Right lung (tissue), 10 donors: ENCODE measurements at places on chromosomes 16 and 17.

GRCh38 chr17:49527927-49528651 lies 33.0 kb downstream of the NGFR start:
- DNase-seq = no peak

DNA sequence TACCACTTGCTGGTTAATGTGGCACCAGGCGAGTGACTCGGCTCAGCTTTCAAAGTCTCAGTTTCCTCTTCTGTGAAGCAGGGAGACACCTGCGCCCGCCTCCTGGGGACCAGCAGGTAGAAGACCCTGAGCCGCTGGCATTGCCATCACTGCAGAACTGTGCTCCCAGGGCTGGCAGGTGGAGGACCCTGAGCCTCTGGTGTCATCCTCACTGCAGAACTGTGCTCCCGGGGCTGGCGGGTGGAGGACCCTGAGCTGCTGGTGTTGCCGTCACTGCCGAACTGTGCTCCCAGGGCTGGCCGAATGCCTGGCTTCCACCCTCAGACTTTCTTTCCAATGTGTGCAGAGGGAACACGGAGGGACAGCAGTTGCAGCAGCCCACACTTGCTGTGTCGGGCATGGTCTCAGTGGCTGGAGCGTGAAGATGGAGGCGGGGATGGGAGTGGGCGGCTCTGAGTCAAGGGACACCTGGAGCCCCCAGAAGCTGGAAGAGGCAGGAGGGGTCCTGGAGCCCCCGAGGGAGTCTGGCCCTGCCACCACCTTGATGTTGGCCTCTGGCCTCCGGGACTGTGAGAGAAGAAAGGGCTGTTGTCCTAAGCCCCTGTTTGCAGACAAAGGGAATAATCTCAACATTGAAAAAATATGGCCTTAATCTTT lies 75.8 kb upstream of the METTL9 start:
- no peak for DNase-seq

DNA sequence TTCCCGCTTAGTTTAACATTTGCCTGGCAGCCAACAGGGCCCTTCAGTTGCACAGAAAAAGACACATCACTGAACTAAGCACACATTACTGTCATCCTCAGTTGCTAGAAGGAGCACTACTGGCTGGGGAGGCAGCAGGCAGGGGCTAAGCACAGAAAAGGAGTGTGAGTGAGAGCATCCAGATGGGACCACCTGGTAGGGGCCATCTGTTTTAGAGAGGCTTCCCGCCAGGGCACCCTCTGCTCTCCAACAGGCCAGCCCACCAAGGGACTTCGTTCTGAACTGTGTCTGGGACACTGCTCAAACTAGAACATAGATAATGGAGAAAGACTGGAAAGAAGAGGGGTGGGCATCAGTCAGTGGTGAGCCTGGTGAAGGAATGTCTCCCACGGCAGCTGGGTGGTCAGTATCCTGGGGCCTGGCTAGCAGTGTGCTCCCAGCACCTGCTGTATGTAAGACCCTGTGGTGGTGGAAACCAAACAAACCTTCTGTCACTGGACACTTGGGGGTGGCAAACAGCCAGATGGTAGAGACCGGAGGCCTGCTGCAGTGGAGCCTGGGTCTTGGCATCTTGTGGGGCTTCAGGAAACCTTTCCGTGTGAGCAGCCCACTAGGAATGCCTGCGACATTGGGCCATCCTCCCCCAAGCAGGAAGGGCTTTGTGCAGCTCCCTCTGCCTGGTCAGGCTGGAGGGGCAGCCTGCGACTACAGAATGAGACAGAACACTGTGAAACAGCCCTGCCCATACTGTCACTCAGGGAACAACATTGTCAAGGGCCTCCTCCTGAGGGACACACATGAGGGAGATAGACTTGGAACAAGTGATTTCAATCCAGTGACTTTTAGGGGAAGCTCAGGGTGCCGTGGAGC lies 12.8 kb upstream of the RANGRF start:
- no peak for DNase-seq

DNA sequence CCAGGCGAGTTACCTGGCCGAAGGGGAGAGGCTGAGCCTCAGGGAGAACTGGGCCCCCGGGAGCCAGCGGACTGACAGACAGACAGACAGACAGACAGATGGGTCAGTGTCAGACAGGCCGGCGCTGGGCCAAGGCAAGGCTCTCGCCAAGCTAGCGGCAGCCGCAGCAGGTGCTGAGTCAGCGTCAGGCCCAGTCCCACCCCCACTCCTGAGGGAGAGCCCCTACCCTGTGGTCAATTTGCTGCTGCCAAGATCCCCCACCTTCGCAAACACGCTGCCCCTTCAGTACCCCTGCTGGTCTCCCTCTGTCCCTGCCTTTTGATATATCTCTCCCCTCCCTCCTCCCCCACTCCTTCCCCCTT lies 1.5 kb downstream of the FGF11 start:
- no peak for DNase-seq

- DNase-seq = no peak
These were observed 98.3 kb downstream of the MSI2 start for GRCh38 chr17:57354673-57355072.

DNA sequence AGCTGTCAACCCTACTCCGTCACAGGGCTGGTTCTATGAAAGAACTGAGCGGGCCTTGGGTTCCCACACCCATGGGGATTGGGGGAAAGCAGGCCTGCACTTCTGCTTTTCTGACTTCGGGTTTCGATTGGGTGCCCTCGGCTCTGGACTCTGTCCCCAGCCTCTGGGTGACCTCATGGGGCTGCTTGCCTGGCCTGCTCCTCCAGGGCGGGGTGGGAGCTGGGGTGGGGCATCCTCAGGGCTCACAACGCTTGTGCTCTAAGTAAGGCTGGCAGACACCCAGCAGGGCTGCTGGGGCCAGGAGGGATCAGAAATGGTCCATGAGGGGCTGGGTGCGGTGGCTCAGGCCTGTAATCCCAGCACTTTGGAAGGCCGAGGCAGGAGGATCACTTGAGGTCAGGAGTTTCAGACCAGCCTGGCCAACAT lies 19.2 kb downstream of the ARHGAP27 start:
- DNase-seq = no peak

GRCh38 chr16:86512860-86513470 lies 2.6 kb downstream of the FOXF1 start:
- DNase-seq = no peak

DNA sequence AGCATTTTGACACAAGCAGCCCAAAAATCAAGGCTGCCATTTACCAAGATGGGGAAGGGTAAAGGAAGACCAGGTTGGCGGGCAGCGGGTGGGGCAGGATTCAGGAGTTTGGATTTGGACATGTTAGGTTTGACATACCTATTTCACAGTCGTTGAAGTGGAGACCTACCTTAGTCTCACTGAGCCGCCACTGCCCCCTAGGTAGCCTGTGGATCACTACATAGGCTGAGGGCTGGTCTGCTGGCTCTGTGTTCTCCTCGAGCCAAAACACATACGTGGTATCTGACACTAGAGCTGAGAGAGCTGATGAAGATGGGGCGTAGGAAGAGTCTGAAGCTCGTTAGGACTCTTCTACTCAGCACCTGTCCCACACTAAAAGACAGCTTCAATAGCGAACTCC lies 115.1 kb downstream of the HIC1 start:
- no peak for DNase-seq

- peak; percentile 32 for DNase-seq
These were observed 55.9 kb downstream of the MYO18A start for GRCh38 chr17:29124135-29124924.

- no peak for DNase-seq
These were observed 607.2 kb downstream of the WWOX start for GRCh38 chr16:78706637-78707036.

DNA sequence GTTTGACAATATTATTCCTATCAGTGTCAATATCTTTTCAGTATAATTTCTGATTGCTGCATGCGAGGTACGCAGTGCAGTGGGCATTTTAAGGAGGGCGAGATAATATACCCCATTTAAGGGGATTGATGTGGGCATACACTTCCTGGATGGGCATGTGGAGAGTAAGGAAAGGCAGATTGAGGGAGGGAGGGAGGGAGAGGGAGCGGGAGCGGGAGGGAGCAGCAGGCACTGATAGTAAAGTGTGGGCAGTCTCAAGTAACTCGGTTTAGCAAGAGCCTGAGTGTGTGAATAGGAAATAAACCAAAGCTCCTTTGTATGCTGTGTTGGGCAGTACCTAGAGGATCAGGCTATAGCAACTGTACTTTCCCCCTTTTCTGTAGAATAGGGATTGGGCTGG lies 5.1 kb downstream of the BPTF start:
- no peak for DNase-seq
